Pancreas (tissue), 10 donors: ENCODE measurements at places on chromosomes 6 and 20. TPM values are rescaled to one million over a fixed set of nuclear protein-coding genes. Genes with fewer than 3 reads are reported as not detected.

GRCh38 chr6:20840675-20841074 lies 306.4 kb downstream of the CDKAL1 start:
- H3K4me1 ChIP-seq: peaks cover 4% of the 10 kb centered on the region
- no peaks in the 10 kb centered on the region for H3K36me3 ChIP-seq
- no peak overlapping the region for H3K27ac ChIP-seq
- H3K27me3 ChIP-seq: no peaks in the 10 kb centered on the region

SFT2D1 gene
- total RNA-seq: 18.1 TPM

GRCh38 chr20:7989379-7989778 lies 30.2 kb downstream of the TMX4 start:
- H3K27me3 ChIP-seq: no peaks in the 10 kb centered on the region
- no peaks in the 10 kb centered on the region for H3K36me3 ChIP-seq
- DNase-seq: no peak
- no peak overlapping the region for H3K4me3 ChIP-seq
- no peaks in the 10 kb centered on the region for H3K4me1 ChIP-seq
- H3K27ac ChIP-seq: no peak overlapping the region

GRCh38 chr6:170114187-170114945 lies 176.5 kb downstream of the DLL1 start:
- DNase-seq: peak; percentile 2
- no peak overlapping the region for H3K27ac ChIP-seq

GRCh38 chr6:107401573-107401972 lies 57.8 kb downstream of the PDSS2 start:
- H3K36me3 ChIP-seq: no peaks in the 10 kb centered on the region
- H3K4me3 ChIP-seq: no peak overlapping the region
- no peak for DNase-seq
- no peak overlapping the region for H3K27ac ChIP-seq

- no peak for DNase-seq
- no peak overlapping the region for H3K4me3 ChIP-seq
- no peaks in the 10 kb centered on the region for H3K4me1 ChIP-seq
Observed at GRCh38 chr6:79335133-79335674, 100.7 kb upstream of the HMGN3 start.

ZNF334 gene
- 3.6 TPM for total RNA-seq

ID4 gene
- total RNA-seq: 19.4 TPM

OR2B6 gene
- not detected for total RNA-seq

EDN1 gene
- 4.1 TPM for total RNA-seq

KIAA1755 gene
- total RNA-seq: 2.5 TPM

- no peaks in the 10 kb centered on the region for H3K36me3 ChIP-seq
- no peak for DNase-seq
- no peak overlapping the region for H3K27ac ChIP-seq
- H3K4me1 ChIP-seq: no peaks in the 10 kb centered on the region
- H3K27me3 ChIP-seq: no peaks in the 10 kb centered on the region
Observed at GRCh38 chr6:7343546-7344475, 30.8 kb upstream of the SSR1 start.

GRCh38 chr6:3209114-3210023 lies 18.1 kb downstream of the TUBB2B start:
- no peak overlapping the region for H3K4me3 ChIP-seq
- no peaks in the 10 kb centered on the region for H3K27me3 ChIP-seq
- DNase-seq: no peak
- no peaks in the 10 kb centered on the region for H3K36me3 ChIP-seq
- H3K4me1 ChIP-seq: no peaks in the 10 kb centered on the region

DNA sequence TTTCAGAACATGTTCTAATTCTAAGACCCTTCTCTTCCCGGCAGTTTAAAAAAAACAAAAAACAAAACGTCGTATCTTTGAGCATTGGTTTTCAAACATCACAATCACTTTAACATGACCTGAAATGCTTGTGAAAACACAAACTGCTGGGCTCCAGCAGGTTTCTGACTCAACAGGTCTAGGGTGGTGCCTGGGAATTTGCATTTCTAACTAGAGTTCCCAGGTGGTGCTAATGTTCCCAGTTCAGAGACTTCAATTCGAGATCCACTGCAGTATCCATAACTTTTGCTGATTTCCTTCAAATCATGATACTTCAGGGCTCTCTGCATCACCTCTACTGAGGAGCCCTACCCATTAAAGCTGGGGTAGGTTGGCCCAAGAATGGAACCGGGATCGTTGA lies 850 bp upstream of the SMPDL3A start:
- H3K27me3 ChIP-seq: no peaks in the 10 kb centered on the region
- H3K36me3 ChIP-seq: no peaks in the 10 kb centered on the region
- peak overlapping the region; percentile 99 for H3K27ac ChIP-seq
- DNase-seq: no peak

- no peaks in the 10 kb centered on the region for H3K4me1 ChIP-seq
- H3K4me3 ChIP-seq: no peak overlapping the region
- no peaks in the 10 kb centered on the region for H3K27me3 ChIP-seq
- no peaks in the 10 kb centered on the region for H3K36me3 ChIP-seq
- no peak for DNase-seq
- H3K27ac ChIP-seq: no peak overlapping the region
Observed at GRCh38 chr6:113258771-113259170, 598.4 kb upstream of the MARCKS start.

VSTM2L gene
- 1.9 TPM for total RNA-seq

- H3K27ac ChIP-seq: no peak overlapping the region
- no peak overlapping the region for H3K4me3 ChIP-seq
- DNase-seq: no peak
- H3K27me3 ChIP-seq: no peaks in the 10 kb centered on the region
- no peaks in the 10 kb centered on the region for H3K36me3 ChIP-seq
- H3K4me1 ChIP-seq: peaks cover 21% of the 10 kb centered on the region
Observed at GRCh38 chr6:16471910-16472297, 233.5 kb downstream of the GMPR start.

GRCh38 chr20:8443464-8444072 lies 311.5 kb downstream of the PLCB1 start:
- H3K36me3 ChIP-seq: no peaks in the 10 kb centered on the region
- H3K4me1 ChIP-seq: no peaks in the 10 kb centered on the region
- no peaks in the 10 kb centered on the region for H3K27me3 ChIP-seq
- DNase-seq: no peak

DNA sequence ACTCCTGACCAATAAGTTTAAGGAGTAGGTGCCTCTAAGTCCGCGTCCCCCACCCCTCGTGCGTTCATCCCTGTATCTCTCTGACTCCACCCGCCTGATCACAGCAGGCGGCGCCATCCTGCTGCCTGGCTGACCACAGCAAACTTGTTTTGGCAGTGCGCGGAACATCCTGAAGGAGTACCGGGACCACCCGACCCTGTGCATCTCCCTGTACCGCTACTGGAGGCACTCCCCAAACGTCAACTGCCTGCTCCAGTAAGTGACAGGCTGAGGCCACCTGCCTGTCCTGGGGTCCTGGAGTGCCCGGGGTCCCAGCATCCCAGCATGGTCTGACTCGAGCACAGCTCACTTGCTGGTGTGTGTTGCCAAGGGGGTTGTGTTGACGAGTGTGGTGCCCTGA lies 19.0 kb downstream of the PNLDC1 start:
- no peak overlapping the region for H3K4me3 ChIP-seq
- no peak overlapping the region for H3K27ac ChIP-seq
- no peak for DNase-seq

- H3K27ac ChIP-seq: peak within 1 kb of the TSS; percentile 20
- H3K27me3 ChIP-seq: no peaks in the 10 kb centered on the region
- H3K36me3 ChIP-seq: no peaks in the 10 kb centered on the region
Observed at GRCh38 chr20:31869942-31870725, at the start of the genes DUSP15 and TTLL9. Gene DUSP15, minus strand, starts transcription at chr20:31870527. Its CDS starts 190 bp downstream, at chr20:31870337. Gene TTLL9, plus strand, starts transcription at chr20:31870634. Its CDS starts 493 bp downstream, at chr20:31871127.

HAO1 gene
- total RNA-seq: not detected

- DNase-seq: no peak
- no peak overlapping the region for H3K27ac ChIP-seq
- no peaks in the 10 kb centered on the region for H3K36me3 ChIP-seq
- no peak overlapping the region for H3K4me3 ChIP-seq
- H3K4me1 ChIP-seq: no peaks in the 10 kb centered on the region
Observed at GRCh38 chr6:69265706-69266105, 531.1 kb downstream of the LMBRD1 start.

PRICKLE4 gene
- total RNA-seq: 0.88 TPM

GRCh38 chr6:169967687-169968086 lies 216.3 kb downstream of the ERMARD start:
- no peaks in the 10 kb centered on the region for H3K4me1 ChIP-seq
- H3K27me3 ChIP-seq: no peaks in the 10 kb centered on the region
- DNase-seq: no peak
- no peak overlapping the region for H3K27ac ChIP-seq
